ENCODE measurements at places on chromosomes 3 and 15.

GRCh38 chr3:66195347-66195783 lies 25.4 kb upstream of the SLC25A26 start:
- peak; percentile 29 for DNase-seq

GRCh38 chr15:64901914-64902313 lies 9.8 kb upstream of the ANKDD1A start:
- no peak for DNase-seq

DNA sequence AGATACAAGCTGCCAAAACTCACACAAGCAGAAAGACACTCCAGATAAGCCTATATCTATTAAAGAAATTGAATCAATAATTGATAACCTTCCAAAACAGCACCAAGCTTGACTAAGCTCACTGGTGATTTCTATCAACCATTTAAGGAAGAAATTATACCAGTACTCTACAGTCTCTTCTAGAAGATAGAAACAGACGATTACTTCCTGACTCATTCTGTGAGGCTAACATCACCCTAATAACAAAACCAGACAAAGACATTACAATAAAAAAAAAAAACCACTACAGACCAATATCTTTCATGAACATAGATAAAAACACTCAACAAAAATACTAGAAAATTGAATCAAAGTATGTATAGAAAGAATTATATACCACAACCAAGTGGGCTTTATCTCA lies 20.2 kb downstream of the CHDH start:
- DNase-seq = no peak

GRCh38 chr15:33137101-33137500 lies 57.4 kb downstream of the FMN1 start:
- no peak for DNase-seq

DNA sequence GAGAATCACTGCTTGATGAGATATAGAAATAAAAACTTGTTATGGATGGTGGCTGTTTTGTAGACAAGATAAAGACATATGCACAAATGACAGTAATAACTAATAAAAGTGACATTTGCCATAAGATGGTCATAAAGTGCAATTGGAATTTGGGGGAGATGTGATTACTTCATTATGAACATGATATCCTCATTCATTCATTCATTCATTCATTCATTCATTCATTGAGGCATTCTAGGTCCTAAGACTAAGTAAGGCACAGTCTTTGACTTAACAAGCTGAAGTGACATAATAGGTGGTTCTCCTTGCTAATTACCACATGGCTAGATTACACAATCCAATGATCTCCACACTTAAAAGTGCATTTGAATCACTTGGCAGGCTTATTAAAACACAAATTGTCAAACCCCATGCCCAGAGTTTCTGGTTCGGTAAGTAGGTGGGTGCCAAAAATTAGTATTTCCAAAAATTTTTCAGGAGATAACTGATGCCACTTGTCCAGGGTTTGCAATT lies 18.9 kb downstream of the RAP2B start:
- no peak for DNase-seq

- DNase-seq = no peak
Observed at GRCh38 chr3:54358969-54359694, 236.8 kb downstream of the CACNA2D3 start.
